NCI-H1417 treated with DMSO at 0.1 percent for 48 hours (cell line): ENCODE measurements at places on chromosomes 16 and 17.

- DNase-seq: no peak
These were observed 72.6 kb downstream of the MGAT5B start for GRCh38 chr17:76940738-76941350.

DNA sequence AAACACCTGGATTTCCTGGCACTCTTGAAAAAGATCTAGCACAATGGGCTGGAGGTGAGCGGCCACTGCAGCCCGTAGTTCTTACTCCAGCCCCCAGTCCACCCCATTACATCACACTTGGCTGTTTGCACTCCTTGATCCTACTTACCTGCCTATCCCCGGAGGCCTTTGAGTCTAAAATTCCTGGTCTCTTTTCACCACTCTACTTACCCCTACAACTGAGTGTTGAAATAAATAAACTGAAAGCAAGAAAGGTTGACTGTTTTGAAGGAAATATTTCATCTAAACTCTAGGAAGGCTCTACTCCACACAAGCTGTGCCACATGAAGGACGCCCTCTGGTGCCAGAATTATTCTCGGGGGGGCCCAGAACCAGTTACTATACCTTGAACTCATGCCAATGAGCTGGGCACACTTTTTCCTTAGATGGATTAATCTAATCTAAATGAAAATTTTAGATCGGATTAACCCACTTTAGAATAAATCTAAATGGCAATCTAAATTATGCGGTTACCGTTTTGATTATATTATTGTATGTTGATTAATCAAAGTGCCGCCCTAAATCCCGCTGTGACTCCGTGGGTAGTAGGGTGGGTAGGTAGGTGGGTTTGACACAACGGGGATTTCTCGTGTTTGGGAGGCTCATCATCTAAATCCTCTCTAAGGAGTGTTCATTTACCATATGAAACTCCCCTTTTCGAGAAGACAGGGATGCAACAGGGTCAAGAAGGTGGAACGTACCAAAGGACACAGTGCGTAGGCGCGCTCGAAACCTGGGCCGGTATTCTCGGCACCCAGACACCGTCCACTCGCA lies 651 bp upstream of the EIF1 start:
- DNase-seq: peak; percentile 61

- DNase-seq: no peak
These were observed 19.3 kb downstream of the CDH1 start for GRCh38 chr16:68756239-68756915.

DNA sequence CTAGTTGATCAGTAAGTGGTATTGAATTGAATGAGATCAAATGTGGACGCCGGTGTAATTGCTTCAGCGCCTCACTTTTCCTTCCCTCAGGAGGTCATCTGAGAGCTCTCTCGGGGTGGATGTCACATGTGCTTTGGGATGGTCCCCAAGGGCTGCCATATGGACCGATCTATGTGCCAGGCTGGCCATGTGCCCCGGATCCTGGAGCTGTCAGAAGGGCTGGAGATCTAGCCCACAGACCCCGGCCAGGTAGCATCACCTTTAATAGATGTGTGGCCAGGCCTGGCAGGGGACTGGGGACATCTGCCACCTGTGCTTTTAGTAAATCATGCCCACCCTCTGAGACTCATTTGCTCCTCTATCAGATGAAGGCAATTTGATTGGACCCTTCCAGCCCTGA lies 95.3 kb upstream of the CRHR1 start:
- no peak for DNase-seq

DNA sequence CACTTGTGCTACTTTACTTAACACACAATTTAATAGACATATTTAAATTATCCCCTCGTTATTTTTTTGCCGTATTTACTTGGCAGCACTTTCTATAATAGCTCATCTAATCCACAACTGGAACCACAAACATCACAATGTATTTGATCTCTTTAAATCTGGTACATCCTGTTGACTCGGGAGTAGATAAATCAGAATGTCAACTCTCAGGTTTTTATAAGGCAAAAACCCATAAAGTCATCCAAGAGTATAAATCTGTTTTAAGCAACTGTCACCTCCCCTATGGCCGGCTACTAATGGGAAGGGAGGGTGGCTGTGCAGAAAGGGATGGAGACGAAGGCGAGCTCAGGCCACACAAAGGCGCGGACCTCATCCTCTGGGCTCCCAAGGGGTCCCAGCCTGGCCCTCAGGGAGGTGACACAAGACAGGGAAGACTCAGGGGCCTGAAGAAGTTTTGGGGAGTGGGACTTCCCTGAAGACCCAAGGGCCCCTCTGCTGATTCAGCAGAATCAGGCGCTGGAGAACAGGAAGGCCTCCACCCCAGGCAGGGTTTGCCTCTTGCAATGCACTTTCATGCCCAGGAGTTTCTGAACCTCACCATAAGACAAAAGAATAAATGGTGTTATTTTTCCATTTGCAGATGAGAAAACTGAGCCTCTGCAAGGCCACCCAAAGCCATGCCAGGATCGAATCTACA lies 122.5 kb downstream of the ZNF423 start:
- no peak for DNase-seq

GRCh38 chr17:38354466-38354865 lies 2.8 kb downstream of the SOCS7 start:
- DNase-seq: no peak

DNA sequence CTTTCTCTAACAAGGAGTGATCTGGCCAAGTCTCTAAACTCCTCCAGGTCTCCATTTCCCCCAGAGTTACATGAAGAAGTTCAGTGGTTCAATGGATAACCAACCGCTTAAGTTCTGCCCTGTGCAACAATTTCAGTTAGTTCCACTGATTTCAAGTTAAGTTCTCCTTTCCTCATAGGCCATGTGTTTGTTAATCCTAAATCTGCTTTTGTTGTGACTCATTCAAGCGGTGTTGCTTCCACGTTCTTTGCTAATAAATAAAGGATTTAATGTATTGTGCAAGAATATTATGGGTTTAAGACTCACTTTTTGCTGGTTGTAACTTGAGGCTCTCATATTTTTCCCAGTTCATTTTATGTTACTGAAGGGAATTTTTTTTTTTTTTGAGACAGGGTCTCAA lies 36.3 kb downstream of the GNA13 start:
- DNase-seq: no peak

DNA sequence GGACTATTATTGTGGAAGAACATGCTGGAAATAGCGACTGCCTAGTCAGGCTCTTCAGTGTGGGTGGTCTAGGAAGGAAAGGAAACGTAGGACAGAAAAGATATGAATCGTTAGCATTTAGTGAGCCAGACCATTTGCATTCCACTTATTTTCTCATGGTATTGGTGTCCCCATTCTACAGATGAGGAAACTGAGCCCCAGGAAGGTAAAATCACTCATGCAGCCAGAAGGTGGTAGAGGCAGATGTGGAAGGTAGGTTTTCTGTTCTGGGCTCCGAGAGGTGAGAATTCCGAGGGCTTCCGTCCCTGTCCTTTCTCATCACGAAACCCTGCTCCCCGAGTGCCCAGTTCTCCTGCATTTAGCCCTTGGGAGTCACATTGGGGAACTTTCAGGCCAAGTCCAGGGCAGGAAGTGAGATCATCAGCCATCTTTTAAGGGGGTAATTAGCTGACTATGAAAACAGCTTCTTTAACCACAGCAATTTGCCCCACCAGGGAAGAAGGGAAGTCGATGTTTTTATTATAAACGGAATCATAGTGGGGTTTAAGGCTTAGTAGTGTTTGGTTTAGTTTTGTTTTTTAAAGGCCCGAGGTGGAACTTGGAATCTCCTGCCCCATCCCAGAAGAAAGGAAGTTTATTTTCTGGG lies 110.7 kb upstream of the IRX3 start:
- no peak for DNase-seq

GRCh38 chr17:72399608-72400487 lies 279.0 kb downstream of the SOX9 start:
- DNase-seq: no peak

- no peak for DNase-seq
These were observed 18.4 kb downstream of the CFAP20 start for GRCh38 chr16:58110571-58111301.

DNA sequence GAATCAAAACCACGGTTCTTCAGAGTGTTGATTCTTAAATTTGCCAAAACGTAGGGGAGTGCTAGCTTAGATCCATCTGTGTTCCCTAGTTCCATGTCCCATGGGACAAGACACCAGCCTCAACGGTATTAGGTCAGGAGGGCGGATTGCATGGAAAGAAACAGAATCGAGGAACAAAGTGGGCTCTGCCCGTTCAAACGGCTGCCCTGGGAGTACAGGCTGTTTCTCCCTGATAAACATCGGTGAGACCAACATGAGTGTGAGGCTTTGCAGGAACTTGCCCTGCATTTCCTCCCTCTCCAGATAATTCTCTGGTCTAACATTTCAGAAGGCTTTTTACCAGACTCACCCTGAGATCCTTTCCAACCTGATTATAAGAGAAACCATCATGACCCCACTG lies 82.2 kb downstream of the MRM3 start:
- no peak for DNase-seq

- DNase-seq: no peak
These were observed 64.3 kb downstream of the PGS1 start for GRCh38 chr17:78442648-78443218.

DNA sequence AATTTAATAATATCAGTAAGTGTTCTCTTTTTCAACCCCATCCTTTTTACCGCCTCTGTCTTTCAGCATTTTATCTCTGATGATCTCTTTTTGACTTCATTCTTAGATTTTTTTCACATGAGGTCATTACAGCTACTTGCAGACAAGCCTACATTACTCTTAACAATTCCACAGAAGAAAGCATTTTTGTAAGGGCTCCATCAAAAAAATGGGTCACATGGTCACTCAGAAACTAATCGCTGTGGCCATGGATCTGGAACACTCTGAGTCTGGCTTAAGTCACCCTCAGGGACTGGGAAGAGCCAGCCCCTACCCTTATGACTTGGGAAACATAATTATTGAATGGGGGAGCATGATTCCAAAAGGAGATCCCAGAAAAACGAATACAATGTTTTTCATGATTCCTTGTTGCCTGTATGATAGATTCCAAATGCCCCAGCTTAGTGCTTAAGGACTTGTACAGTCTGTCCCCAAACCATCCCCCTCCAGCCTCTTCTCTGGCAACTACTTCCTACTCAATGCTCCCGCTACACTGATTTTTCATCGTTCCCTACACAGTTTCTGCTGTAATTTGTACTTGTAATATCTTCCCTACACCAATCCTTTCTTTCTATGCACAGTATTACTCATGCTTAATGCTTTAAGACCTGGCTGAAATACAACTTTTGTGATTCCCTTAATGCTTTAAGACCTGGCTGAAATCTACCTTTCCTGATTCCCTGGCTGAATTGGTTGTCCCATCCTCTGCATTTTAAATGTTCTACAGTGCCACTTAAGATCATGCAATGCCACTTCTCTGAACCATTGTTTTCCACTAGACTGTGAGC lies 457.8 kb downstream of the HS3ST4 start:
- DNase-seq: no peak

DNA sequence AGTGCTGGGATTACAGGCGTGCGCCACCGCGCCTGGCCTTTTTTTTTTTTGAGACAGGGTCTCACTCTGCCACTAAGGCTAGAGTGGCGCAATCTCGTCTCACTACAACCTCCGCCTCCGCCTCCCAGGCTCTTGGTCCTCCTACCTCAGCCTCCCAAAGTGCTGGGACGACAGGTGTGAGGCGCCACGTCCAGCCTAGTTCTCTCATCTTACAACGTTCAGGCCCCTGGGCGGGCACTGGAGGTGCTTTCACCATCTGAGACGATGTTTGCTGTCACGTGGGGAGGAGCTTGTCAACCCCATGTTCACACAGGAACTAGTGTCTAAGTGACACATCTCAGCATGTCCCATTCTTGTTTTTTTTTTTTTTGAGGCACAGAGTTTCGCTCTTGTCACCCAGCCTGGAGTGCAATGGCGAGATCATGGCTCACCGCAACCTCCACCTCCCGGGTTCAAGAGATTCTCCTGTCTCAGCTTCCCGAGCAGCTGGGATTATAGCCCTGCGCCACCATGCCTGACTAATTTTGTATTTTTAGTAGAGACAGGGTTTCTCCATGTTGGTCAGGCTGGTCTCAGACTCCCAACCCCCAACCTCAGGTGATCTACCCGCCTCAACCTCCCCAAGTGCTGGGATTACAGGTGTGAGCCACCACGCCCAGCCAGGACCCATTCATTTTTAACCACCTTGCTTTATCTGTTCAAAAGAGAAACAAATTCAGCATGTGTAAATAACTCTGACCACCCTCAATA lies 5.2 kb upstream of the FANCA start:
- DNase-seq: no peak

DNA sequence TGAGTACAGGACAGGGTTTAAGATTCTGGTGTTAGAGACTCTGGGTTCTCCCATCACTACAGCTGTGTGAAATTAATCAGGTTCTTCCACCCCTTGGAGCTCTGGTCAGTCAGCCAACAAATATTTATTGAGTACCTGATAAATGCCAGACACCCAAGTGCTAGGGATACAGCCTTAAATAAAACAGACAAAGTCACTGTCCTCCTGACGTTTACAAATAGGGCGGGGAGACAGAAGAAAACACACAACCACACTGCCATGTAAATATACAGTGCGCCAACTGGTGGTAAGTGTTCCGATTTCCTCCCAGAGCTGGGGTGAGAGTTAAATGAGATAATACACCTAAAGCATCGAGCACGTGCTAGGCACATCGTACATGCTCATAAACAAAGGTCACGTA lies 121.0 kb downstream of the COPRS start:
- no peak for DNase-seq

GRCh38 chr17:15309793-15310192 lies 31.6 kb downstream of the TEKT3 start:
- DNase-seq: no peak

- DNase-seq: no peak
These were observed 99.3 kb downstream of the GAS7 start for GRCh38 chr17:10099051-10099571.

DNA sequence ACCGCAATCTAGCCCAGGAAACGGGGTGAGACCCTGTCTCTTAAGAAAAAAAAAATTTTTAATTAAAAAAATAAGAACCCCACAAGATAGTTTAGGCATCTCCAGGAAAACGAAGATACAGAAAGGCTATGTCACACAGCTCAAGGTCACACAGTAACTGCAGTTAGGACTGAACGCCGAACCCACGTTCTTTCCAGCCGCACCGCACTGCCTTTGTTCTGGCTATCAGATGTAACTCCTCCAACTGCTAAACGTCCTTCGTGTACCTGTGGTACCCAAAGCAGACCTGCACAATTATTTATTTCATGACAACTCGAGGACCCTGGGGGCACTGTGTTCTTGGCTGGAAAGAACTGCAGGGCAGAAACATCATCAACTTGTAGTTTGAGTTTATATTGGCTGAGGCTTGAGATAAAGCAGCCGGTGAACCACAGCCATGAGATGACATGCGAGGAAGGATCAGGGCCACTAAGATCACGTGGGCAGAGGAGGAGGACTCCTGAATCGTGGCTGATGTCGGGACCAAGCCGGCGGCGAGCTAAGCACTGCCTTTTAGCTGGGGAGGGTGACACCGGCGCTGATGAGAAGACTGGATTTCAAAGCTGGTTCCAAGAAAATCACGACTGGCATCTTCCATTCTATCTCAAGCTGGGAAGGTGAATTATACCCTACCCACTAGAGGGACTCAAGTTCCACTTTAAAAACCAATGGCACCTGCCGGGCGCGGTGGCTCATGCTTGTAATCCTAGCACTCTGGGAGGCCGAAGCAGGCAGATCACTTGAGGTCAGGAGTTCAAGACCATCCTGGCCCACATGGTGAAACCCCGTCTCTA lies 20.7 kb upstream of the MNT start:
- no peak for DNase-seq

- DNase-seq: no peak
These were observed 89.3 kb downstream of the ZFHX3 start for GRCh38 chr16:72958522-72959076.

GRCh38 chr16:89436366-89436765 lies 54.0 kb downstream of the ANKRD11 start:
- no peak for DNase-seq

GRCh38 chr17:67696347-67696746 lies 21.4 kb upstream of the NOL11 start:
- DNase-seq: no peak
